Renal cortical epithelial cell (primary cell): ENCODE measurements at places on chromosomes 12 and 14. TPM values are rescaled to one million over a fixed set of nuclear protein-coding genes. Genes with fewer than 3 reads are reported as not detected.
A peak's percentile ranks its signal among the peaks of the same experiment; 100 is the strongest.

DNA sequence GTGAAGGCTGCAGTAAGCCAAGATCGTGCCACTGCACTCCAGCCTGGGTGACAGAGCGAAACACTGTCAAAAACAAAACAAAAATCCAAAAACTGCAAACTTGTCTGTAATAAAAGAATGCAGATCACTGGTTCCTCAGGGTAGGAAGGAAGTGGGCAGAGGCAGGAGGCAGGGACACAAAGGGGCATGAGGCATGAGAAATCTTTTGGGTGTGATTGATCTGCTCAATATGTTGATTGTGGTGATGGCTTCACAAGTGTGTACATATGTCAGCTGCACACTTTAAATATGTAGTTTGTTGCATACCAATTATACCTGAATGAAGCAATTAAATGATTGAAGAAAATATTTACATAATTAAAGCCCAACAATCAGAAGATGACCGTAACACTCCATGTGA lies 117.6 kb downstream of the CMAS start:
- DNase-seq = no peak

DNA sequence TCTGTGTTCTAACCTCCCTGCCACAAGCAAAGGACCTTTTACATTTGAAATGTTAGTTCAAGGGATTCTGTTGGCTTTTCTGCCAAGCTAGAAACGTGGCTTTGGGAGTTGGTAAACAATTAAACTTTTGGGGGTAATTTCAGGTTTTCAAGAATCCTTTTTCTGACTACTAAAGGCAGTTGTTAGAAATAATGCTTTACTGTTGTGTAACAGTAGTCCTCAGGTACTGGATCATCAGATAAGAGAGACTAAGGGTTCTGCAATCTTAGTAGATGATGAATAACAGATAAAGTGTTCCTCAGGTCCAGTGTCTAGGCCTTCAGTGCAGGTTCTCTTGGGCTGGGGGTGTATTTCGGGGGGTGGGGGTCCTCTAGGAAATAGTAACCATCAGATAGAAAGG lies 192.3 kb downstream of the SYNE2 start:
- no peak for DNase-seq

- no peak for DNase-seq
Observed at GRCh38 chr12:51953089-51953488, 1.6 kb downstream of the ACVR1B start.

DNA sequence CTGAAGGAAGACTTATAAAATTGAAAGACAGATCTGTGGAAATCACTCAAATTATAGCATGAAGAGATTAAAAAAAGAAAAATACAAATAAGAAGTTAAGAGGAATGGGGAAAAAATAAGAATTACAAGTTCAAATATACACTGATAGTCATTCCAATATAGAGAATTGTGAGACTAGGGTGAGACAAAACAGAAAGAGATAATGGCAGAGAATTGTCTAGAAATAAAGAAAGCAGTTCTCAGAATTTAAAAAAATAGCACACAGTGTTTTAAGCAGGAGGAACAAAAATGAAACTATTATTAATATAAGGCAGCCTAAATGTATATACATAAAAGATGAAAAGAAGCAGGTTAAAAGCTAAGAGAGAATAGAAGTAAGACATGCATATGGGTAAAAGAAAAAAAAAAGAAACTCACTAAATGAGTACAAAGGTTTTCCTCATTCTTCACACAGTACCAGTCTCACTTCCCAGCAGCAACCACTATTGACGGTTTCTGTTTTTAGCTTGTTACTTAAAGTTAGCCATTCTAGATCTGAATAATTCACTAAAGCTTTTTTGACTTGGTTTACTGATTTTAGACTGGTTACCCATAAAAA lies 31.1 kb downstream of the SLC38A4 start:
- no peak for DNase-seq

GRCh38 chr14:57346741-57347140 lies 43.6 kb upstream of the NAA30 start:
- no peak for DNase-seq

DNA sequence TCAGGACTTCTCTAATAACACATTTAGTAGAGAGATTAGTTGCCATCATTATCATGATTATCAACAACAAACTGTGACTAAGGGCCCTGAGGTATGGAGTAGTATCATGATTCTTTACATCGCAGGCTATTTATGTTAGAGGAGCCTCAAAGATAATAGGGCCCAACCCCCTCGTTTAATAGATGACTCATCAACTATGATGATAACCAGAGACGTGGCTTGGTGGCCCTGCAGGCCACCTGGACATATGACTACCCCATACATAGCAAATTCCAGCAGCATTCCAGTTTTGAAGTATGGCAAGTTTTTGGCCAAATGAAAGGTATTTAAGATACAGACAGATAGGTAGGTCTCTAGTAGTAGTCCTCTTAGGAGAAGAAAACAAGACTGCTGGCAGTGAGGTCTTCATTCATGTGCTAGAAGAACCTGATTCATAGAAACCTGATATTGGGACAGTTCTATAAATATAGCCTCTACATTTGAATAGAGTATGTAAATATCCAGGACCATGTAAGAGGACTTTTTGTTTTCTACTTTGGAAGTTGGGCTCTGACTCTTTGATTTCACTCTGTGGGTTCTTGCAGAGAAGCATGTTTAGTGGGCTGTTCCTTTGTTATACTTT lies 5.6 kb downstream of the RIC8B start:
- DNase-seq = no peak

- DNase-seq = no peak
Observed at GRCh38 chr12:116194935-116195431, 82.5 kb downstream of the MED13L start.

GRCh38 chr12:3420693-3421092 lies 70.3 kb upstream of the PRMT8 start:
- DNase-seq = no peak

GRCh38 chr12:21336656-21337055 lies 1.9 kb upstream of the SLCO1A2 start:
- DNase-seq = no peak

- no peak for DNase-seq
Observed at GRCh38 chr12:96352161-96352835, 47.9 kb downstream of the CDK17 start.

DNA sequence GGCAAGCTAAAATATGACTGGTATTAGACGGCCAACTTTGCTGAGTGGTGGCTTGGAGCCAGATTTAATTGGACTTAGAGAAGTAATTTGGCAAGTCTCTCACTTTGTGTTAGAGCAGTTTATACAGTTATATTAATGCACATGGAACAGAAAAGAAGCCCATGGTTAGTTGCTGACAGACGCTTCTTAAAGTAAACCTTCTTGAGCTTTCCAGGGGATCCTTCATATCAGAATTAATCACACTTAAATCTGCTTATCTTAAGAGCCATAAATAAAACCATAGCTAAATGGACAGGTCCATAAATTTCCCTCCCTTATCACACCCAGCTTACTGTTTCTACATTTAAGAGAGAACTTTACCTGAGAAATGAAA lies 9.6 kb downstream of the GSG1 start:
- DNase-seq = no peak

DNA sequence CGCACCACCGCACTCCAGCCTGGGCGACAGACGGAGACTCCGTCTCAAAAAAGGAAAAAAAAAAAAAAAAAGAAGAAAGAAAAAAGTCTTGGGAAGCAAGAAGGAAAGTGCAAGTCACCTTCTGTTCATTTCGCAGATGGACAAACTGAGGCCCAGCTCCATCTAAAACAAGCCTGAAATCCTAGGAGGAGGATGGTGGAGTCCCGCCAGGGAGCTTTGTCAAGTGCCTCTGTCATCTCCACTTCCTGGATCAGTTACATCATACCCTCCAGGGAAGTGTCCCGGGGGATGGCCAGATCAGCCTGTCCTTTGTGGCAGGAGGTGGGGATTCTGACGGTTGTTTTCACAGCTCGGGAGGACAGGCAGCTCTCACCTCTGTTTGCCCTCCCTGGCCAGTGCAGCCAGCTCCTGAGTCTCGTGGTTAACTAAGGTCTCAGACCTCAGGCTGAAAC lies 8.7 kb upstream of the SDSL start:
- peak; percentile 28 for DNase-seq

GRCh38 chr12:42213954-42214426 lies 24.1 kb downstream of the YAF2 start:
- DNase-seq = peak; percentile 71

Gene FOXA1
- total RNA-seq = 0.40 and 8.2 TPM in 2 replicates
